ENCODE measurements at places on chromosomes 4 and X.
A peak's percentile ranks its signal among the peaks of the same experiment; 100 is the strongest.

GRCh38 chrX:132624466-132624865 lies 135.6 kb upstream of the MBNL3 start:
- DNase-seq: no peak

GRCh38 chr4:107692202-107692601 lies 27.8 kb downstream of the PAPSS1 start:
- no peak for DNase-seq

GRCh38 chrX:85303544-85303943 lies 59.8 kb downstream of the ZNF711 start:
- DNase-seq: no peak

- no peak for DNase-seq
Observed at GRCh38 chrX:134174859-134175258, 62.1 kb upstream of the CCDC160 start.

- DNase-seq: no peak
Observed at GRCh38 chr4:87844452-87844851, 11.7 kb downstream of the MEPE start.

GRCh38 chrX:74246524-74246923 lies 57.5 kb upstream of the ZCCHC13 start:
- peak; percentile 32 for DNase-seq

- no peak for DNase-seq
Observed at GRCh38 chrX:132426695-132427281, 62.0 kb downstream of the MBNL3 start.

- peak; percentile 43 for DNase-seq
Observed at GRCh38 chrX:130028196-130028595, 45.8 kb downstream of the BCORL1 start.

- no peak for DNase-seq
Observed at GRCh38 chr4:1716065-1716945, 4.2 kb upstream of the SLBP start.

DNA sequence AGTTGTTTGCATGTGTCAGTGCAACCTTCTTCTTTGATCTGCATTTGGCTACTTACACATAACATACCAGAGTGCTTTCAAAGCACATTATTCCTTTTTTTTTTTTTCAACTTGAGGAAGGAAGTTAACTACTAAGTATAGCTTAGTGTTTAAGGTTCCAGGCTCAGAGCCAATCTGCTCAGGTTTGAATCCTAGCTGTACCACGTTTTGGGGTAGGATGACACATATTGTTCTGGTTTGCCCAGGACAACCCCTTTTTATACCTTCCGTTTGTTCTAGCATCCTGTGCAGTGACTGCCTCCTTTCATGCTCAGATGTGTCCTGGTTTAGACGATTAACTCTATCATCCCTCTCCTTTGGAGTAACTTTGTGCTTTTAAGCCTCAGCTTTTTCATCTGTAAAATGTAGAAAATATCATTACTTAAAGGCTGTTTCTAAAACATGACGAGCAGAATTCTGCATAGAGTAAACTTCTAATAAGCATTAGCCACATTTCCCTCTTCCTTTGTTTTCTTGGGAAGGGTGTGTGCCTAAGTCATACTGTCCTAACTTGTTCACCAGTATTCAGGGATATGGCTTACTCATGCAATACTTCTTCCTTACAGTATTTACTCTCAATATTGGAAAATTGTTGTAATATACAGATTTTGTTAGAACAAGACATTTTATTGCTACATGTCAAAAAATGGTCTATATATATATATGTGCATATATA lies 281.3 kb downstream of the C4orf33 start:
- peak; percentile 29 for DNase-seq

DNA sequence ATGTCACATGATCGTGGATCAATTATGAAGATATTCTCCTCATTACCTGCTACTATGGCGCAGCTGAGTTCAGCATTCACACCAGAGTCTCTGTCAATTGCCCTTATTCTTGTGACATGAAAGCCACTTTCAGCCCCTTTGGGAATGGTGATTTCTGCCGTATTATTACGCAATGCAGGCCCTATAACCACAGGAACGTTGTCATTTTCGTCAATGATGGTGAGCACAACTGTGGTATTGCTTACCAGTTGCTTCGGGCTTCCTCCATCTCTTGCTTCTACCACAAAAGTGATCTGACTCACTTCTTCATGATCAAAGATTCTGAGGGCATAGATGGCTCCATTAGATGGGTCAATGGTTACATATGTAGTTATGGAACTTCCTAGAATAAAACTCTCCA lies 2.1 kb downstream of the PCDH18 start:
- no peak for DNase-seq

DNA sequence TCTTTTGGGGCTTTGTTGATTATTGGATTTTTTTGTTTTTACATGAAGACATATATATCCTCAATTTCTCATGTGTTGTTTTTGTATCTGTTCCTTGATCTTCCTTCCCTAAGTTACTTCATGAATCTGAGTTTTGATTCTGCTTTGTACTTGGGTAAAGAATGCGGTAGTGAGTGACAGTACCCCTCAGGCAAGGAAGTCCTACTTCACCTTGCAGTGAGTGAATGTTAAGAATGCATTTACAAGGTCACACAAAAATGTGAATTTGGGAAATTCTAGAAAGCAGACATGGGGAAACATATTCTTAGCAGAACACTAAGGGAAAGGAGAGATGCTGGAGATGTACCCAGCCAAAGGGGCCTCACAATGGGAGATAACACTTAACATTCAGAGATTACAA lies 373.1 kb upstream of the LCORL start:
- no peak for DNase-seq

DNA sequence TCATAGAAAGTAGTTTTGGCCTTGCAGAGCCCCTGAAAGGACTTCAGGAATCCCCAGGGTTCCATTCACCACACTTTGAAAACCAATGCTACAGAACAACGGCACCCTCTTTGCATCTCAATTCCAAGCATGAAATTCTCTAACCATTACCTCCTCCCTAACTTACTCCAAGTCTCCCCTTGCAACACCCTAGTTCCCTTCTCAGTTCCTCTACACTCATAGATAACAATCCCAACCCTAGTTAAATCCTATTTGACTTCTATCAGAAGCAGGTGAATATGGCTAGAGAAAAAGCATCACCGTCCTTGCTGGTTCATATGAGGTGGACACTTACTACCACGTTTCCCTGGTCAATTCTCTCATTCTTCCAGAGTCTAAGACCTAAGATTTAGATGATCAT lies 2.4 kb downstream of the RCHY1 start:
- DNase-seq: peak; percentile 7

Data from suppressor macrophage (primary cell).